ENCODE measurements at places on chromosomes 11 and 22.

- no peak for DNase-seq
Measured at GRCh38 chr11:102026217-102026616, 21.0 kb upstream of the CFAP300 start.

- DNase-seq, result no peak
Measured at GRCh38 chr22:49718396-49718795, 109.3 kb downstream of the BRD1 start.

DNA sequence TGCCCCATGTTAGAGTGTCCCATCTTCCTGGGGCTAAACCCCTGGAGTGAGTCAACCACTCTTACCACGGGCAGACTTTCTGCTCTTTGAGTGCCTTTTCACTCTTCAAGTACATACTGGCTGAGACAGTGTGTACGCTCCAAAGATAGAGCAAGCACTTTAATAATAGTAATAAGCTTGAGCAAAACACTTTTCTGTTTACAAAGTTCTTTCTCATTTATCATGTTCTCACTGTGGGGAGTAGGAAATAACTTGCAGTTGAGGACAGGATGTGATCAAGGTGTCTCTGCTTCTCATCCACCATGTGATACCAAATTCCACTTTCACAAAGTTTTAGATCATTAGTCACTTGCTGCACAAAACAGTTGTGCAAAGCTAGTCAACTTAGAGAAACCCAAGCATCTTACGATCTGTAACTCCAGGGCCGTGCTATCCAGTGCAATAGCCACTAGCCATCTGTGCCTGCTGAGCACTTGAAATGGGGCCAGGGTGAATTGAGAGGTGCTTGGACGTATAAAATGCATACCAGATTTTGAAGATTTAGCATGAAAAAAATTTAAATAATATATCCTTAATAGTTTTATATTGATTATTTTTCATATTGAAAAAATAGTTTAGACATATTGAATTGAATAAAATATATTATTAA, 135.3 kb downstream of the KIF18A start:
- no peak for DNase-seq

DNA sequence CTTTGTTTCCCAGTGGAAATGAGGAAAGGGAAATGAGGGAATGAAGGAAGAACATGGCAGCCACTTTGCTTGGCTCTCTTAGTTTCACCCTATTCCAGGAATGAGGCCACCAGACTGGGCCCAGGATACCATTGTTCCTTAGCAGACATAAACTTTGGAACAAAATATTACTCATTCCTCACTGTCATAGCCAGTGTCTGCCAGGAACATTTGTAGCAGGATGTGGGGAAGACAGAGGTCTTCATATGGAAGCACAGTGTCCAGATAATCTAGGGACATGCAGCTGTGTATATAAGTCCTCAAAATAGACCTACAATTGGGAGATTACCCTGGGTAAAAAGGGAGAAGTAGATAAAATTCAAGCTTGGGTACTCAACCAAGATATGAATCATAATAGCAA, 15.2 kb upstream of the FUT4 start:
- DNase-seq, result no peak

GRCh38 chr22:40478338-40479125, 108.1 kb downstream of the SGSM3 start:
- DNase-seq, result no peak

- DNase-seq, result no peak
Measured at GRCh38 chr11:20088397-20089225, 71.7 kb downstream of the DBX1 start.

DNA sequence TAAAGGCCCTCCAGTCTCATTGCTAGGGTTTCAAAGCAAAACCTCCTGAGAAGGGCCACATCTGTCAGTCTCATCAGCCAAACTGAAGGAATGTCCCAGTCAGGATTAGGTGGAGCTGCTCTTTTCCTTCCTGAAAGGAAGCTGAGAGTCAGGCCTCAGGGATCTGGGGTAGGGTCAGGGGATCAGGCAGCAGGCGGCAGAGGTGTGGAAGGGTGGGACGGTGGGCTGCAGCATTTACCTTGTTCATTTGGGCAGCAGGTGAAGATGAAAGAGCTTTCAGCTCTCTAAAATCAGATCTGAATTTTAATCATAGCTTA, 17.8 kb downstream of the CD82 start:
- no peak for DNase-seq

DNA sequence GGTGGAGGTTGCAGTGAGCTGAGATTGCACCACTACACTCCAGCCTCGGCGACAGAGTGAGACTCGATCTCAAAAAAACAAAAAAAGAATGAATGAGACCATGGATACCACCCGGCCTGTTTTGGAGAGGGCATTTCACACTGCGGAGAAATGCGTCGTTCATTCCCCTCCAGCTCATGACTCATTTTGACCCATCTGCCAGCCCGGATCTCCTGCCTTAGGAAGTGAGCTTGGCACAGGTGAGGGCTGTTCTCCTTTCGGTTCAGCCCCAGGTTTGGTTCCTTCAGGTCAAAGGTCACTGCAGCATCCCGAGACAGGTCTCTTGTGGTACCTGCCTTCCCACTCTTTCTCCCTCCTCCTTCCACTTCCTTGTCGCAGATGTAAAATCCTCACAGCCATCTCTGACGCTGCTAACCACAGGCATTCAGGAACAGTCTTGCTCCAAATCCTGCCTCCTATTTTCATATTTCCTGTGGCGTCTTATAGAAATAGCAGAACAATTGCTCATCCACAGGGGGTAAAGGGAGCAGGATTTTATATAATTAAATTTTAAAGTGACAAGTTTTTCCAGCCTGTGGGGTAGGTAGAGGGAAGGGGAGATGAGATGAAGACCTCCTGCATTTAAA, 517.9 kb downstream of the NTM start:
- DNase-seq, result peak; percentile 82

DNA sequence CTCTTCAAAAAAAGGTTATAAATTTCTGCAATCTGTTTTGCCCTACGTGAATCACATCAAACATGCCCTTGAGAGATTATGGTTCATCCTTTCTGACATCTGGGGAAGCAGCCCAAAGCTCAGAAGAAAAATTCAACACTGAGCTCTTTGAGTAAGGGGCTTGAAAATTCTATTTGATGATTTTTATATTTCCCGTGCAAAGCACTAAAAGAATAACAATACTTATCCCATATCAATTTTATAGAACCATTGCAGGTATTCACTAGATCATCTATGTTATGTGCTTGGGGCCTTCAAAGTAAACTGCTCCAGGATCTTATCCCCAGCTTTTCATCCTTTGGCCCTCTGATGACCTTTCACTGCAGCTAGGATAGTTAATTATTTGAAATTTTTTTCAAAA, 966.9 kb upstream of the CNTN5 start:
- DNase-seq, result no peak

DNA sequence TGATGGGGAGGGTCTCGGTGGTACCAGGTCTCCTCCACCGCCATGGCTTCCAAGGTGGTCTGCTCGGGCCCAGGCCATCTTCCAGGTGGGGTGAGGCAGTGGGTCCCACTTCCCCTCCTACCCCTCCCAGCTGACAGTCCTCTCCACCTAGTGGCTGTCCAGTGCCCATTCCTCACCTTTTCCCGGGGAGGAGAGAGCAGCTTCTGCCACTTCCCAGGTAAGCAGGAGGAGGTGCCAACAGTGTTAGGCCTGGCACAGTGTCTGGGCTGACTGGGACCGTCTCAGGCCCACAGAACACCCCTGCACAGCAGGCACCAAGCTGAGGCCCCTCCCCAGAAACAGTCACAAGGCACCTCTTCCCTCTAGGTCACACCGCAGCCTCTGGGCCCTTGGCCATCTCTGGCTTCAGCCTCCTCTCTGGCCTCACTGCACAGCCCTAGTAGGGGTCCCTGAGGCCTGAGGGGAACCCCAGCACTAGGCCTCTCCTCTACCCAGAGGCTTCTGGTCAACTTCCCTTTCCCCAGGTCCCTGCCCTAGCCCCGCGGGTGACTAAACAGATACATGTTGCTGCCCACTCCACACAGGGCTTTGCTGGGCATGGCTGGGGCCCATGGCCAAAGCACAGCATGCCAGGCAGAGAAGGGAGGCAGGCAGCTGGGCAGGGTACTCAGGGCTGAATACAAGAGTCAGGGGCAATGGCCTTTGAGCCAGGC, 2.3 kb upstream of the ANKRD13D start:
- DNase-seq, result no peak

DNA sequence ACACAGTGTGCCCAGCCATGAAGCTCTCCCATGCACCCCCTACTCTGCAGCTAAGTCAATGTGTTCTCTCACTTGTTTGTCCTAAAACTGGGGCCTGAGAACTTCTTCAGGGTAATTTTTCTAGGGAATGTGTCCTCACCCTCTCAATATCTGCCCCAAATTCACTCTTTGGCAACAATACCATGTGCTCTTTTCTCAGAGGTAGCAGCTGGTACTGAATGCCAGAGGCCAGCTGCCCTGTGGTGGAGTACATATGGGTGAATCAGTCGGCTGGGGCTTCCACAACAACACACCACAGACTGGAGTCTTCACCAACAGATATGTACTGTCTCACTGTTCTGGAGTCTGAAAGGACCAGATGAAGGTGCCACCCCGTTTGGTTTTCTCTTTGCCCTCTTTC, 97.7 kb upstream of the TOP3B start:
- no peak for DNase-seq

GRCh38 chr22:29838599-29838956, 504 bp upstream of the ASCC2 start:
- DNase-seq, result no peak

DNA sequence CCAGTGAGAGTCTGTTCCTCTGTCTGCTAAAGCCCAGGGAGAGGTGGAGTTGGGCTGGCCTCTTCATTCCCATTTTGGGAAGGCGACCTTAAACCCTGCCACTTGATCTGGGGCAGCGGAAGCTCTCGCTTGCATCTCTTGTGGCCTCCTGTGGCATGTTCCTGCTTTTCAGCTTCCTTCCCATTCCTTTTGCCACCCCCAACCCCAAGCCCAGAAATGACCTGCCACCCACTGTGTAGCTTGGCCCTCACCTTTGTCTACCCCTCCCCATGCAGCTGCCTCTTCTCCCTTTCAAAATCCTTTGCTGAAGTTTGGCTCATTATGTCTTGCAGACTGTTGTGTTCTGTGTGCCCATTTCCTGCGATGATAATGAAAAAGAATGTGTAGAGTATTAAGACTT, 110.2 kb downstream of the DBX1 start:
- DNase-seq, result no peak

- no peak for DNase-seq
Measured at GRCh38 chr22:19207401-19207808, 28.9 kb upstream of the SLC25A1 start.

DNA sequence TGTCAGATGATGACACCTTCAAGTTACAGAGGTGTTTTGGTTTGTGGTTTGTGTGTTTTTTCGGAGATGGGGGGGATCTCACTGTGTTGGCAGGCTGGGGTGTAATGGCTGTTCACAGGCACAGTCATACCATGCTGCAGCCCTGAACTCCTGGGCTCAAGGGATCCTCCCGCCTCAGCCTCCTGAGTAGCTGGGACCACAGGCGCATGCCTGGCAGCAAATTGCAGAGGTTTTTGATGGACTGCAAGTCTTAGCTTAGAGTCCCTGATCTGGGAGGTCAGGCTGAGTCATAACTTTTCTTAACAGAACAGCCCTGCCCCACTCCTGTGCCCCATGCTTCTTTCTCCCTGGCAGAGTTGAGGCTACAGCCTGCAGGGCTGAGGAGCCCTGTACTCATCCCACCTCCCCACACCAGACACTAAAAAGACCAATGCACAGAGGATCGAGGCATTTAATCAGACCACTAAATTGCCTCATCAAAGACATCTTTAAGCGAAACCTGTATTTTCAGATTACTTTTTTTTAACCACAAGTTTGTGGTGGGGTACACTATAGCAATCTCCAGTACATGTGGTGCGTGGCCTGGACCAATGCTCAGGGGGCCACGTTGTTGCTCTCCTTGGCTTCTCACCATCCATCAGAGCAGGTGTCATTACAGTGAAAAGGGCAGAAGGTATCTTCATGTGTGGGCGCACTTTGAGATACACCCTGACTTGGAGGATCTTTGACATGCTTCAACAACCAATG, 17.1 kb upstream of the ADORA2A start:
- DNase-seq, result no peak

DNA sequence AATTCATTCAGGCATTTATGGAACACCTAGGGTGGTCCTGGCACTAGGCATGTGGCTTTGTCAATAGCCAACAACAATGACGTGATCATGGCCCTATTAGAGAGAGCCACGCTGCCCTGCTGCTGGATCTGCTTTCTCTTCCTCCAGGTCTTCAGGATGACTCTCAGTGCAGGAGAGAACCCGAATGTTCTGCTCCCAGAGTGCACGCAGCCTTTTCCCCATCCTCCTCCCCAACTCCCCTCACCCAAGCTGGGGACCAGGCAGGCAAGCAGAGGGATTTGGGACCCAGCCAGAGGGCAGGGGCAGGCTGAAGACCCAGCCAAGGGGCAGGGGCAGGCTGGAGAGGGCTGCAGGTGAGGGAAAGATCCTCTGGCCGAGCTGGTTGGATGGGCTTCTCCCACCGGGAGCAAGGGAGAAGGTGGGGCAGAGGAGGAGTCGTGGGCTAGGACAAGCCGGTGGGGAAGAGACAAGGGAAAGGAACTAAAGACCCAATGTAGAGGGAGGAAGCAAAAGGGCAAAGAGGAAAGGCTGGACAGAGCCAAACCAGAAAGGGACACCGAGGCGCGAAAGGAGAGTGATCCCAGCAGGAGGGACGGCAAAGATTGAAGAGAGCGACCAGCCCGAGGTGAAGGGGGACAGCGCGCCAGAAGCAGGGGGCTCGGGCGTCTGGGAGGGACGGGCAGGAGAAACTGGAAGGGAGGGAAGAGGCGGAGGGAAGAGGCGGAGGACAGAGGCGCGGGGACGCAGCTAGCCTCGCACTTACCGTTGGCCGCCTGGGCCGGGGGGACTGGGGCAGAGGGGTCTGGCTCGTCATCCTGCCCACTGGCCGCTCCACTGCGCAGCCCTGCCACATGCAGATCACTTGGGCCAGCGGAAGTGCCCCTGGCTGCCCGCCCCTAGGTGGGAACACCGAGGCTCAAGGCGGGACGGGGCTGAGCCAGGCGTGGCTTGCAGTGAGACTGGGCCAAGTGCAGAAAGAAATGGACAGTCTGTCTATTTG, at the start of gene KCTD14:
Gene KCTD14 (minus strand): TSS at position 880 of the 1,000 bp plus-strand sequence. CDS start 27 bp downstream, at position 853.
- DNase-seq, result no peak

DNA sequence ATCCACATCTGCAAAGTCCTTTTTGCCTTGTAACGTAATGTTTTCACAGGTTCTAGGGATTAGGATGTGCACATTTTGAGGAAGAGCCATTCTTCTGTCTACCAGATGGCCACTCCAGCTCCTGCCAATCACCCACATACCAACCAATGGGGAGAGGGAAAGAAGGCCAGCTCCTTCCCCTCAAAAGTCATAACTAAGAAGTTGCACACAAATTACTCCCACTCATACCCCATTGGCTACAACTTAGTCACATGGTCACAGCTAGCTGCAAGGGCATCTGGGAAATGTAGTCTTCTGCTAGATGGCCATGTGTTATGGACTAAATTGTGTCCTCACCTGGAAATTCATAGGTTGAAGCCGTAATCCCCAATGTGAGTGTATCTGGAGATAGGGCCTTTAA, 15.4 kb upstream of the MYOD1 start:
- no peak for DNase-seq

- no peak for DNase-seq
Measured at GRCh38 chr11:61054513-61054912, 47.8 kb upstream of the CD5 start.

DNA sequence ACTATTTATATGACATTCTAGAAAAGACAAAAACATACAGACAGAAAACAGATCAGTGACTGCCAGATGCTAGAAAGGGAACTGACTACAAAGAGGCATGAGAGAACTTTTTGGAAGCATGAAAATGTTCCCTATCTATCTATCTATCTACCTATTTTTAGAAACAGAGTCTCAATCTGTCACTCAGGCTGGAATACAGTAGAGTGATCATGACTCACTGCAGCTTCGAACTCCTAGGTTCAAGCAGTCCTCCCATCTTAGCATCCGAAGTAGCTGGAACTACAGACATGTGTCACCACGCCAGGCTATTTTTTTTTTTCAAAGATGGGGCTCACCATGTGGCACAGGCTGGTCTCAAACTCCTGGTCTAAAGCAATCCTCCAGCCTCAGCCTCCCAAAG, 6.9 kb downstream of the SBF2 start:
- no peak for DNase-seq

All from AG04449 (cell line).